GM04503 (cell line): ENCODE measurements at places on chromosomes 1 and 21.

- DNase-seq = no peak
These were observed 8.1 kb downstream of the S100A6 start for GRCh38 chr1:153527683-153528040.

DNA sequence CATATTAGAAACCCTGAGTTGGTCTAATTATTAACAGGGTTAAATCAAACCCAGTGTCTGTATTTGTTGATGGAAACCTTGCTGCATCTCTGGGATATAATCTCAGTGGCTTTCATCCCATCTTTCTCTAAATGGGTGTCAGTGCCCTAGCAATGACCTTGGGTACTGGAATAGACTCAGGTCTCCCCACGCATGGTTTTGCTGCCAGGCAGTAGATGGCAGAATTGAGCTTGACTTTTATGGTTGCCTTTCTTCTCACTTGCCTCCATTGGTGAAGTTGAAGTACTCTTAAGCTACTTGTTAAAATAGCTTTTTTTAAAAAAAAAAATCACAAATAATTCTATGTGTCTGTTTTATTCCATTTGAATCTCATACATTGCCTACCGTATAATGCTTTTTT, 81.8 kb upstream of the HMCN1 start:
- no peak for DNase-seq

GRCh38 chr1:10399444-10399941, 629 bp downstream of the PGD start:
- DNase-seq = no peak

- no peak for DNase-seq
These were observed 15.3 kb downstream of the VPS13D start for GRCh38 chr1:12245116-12245515.

DNA sequence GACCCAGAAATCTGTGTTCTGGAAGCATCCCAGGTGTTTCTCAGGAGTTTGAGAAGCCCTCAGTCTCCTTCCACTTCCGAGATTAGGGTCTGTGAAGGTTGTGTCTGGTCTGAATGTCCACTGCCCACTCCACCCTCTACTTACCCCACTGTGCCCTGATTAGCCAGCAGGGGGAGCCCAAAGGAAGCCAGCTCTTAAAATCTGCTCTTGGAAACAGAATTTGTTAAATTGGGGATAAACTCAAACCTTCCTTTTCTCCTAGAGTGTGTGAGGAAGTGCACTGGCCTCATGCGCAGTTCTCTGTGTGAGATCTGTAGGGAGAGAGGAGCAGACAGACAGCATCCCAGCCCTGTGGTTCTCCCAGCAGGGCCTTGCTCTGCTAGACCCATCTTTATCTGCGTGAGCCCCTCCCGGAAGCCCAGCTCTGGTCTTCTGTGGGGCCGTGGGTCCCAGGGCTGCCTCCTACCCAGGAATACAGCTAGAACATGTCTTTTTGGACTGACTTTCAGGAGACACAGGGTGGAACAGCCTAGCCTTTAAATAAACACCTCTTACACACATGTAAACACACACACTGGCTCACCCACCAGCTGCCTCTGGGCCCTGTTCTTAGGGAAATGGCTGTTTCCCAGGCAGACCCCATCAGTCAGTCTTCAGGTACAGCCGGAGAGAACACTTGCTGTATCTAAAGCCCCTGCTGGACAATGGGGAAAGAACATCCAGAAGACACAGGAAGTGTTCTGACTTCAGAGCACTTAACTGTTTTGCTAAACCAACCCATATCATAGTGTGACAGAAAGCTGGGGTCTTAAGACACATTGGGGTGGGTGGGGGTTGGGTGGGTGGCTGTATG, 52.2 kb downstream of the SMYD2 start:
- DNase-seq = no peak

DNA sequence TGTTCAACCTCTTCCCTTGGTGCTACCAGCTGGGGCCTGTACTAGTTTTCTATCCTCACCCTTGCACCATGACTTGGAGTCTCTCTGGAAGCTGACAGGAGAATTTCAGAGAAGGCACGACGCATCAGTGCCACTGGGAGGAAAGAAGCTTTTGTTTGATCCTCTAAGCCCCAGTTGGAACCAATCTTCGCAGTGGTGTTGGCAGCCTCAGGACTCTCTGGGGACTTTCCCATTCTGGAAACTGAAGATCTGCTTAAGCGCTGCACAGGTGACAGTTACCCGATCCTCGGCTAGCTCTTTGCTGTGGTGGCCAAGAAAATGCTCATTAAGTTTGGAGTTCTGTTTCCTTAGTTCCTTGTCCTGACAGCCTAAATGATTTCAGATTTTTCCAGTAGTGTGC, 222.3 kb downstream of the RHOU start:
- DNase-seq = no peak

- no peak for DNase-seq
These were observed 169.1 kb downstream of the ZC3H11B start for GRCh38 chr1:219443763-219444162.

DNA sequence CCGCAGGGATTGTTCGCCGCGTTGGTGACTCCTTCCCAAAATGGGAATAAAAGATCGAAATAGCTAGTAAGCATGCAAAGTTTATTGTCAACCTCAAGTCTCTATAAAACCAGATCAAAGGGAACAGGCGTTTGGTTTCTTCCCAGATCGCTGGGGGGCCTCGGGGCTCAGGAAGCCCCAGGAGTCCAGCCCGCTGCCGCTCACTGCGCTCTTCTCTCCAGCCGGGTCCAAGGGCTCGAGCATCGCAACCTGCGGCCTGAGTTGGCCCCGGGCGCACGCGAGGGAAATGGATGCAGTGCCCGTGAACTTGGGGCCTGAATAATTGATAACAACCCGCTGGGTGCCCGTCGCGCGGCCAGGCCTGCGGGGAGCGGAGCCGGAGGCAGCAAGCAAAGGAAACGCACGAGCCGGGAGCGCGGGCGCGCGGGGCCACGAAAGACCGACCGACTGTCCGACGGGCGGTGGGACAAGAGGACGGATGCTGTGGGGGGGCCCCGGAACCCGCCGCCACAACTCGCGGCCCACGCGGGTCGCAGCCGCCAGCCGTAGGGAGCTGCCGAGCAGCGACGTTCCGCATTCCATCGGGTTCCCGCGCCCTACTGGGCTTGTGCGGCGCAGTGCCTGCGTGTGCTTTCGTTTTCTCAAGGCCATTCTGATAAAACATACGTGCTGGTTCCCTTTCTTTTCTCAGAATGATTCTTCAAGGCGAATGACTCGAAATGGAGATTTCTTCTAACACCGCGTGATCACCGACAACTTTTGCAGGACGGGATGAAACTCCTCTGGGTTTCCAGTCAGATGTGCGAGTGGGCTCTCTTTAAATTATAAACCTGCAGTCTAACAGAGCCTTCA, 14.0 kb upstream of the ALX3 start:
- no peak for DNase-seq

DNA sequence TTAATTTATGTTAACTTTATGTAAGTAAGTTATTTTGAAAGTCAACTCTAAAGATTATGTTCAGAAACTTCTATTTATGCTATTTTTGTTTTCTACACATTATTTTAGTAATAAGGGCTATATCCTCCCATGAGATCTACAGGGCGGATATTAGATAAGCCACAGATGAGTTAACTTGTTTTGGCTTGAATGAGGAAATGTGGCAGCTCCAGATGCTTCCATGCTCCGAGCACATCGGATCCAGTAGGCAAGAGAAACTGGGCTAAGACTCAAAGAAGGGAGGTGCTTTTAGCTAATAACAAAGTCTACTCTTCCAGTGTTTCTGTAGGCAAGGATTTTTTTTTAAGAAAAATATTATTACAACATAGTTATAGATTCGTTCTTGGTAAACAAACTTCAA, 20.0 kb upstream of the LAMC1 start:
- no peak for DNase-seq

GRCh38 chr1:212291505-212292134, 6.4 kb downstream of the PPP2R5A start:
- no peak for DNase-seq

GRCh38 chr1:37561133-37562132, 4.7 kb downstream of the DNALI1 start:
- DNase-seq = no peak

- no peak for DNase-seq
These were observed 17.2 kb downstream of the PARP1 start for GRCh38 chr1:226390681-226391080.

DNA sequence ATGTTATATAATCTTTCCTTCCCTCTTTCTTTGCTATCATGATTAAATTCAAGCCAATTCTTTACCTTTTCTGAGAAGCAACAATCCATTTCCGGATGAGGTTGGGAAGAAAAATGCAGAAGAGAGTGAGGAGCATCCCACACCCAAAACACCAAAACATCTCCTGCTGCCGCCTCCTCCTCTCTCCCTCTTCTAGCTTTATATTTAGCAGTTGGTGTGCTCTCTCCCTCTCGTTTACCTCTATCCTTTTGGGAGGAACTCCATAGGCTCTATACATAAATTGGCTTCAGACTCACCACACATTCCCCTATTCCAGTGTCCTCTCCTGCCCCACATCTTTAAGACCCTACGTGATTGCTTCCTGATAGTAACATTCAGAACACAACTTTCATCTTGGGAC, 332.2 kb upstream of the PLXNA2 start:
- no peak for DNase-seq

DNA sequence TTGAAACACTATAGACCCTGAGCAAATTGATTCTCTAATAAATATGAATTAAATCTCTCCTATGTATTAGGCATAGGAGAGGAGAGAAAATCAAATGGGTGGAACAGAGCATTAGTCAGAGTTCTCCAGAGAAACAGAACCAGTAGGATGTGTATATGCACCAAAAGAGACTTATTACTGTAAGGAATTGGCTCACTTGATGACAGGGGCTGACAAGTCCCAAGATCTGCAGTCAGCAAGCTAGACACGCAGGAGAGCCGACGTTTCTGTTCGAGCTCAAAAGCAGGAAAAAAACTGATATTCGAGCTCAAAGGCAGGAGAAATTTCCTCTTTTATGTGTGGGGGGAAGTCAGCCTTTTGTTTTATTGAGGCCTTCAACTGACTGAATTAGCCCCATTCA, 259.2 kb upstream of the KAZN start:
- DNase-seq = no peak

GRCh38 chr1:82686774-82687173, 886.0 kb downstream of the ADGRL2 start:
- no peak for DNase-seq

GRCh38 chr21:21463456-21463855, 465.2 kb downstream of the NCAM2 start:
- DNase-seq = no peak

DNA sequence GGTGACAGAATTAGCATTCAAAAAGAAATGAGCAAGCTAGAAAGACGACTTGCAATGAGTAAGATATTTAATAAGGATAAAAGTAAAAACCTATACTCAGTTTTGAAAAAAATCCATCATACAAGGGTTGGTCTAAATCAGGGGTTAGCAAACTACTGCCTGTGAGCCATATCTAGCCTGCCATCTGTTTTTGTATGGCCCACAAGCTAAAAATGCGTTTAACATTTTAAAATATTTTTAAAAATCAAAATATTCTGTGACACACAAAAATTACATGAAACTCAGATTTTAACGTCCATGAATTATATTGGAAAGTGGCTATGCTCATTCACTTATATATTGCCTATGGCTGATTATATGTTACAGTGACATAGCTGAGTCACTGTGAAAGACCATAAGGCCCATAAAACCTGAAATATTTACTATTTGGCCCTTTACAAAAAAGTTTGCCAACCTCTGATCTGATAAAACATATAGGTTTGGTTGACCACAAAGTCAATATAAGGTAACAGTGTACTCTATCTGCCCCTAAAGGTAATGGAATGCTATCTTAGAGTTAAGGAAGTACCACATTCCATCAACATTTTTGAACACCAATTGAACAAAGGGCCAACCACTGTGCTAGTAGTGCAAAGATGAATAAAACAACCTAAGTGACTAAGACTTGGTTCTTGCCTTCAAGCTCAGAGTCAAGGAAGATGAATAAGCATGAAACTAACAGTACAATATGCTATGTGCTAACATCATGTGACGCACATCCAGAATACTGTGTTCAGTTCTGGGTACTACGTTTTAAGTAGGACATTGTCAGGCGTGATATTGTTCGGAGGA, 3.2 kb downstream of the IFT25 start:
- DNase-seq = no peak

GRCh38 chr1:89615676-89616598, 17.0 kb upstream of the LRRC8C start:
- no peak for DNase-seq

- DNase-seq = no peak
These were observed 86.7 kb upstream of the PTBP2 start for GRCh38 chr1:96634883-96635282.

DNA sequence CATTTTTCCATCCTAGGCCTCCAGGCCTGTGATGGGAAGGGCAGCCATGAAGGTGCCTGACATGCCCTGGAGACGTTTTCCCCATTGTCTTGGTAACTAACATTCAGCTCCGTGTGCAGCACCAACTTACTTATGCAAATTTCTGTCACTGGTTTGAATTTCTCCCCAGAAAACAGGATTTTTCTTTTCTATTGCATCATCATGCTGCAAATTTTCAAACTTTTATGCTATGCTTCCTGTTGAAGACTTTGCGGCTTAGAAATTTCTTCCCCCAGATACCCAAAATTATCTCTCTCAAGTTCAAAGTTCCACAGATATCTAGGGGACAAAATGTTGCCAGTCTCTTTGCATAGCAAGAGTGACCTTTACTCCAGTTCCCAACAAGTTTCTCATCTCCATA, 25.2 kb upstream of the SELE start:
- DNase-seq = no peak

- DNase-seq = peak; percentile 31
These were observed 7.1 kb upstream of the SSBP3 start for GRCh38 chr1:54413295-54413694.

- no peak for DNase-seq
These were observed 85.0 kb upstream of the LYST start for GRCh38 chr1:235951661-235952060.

DNA sequence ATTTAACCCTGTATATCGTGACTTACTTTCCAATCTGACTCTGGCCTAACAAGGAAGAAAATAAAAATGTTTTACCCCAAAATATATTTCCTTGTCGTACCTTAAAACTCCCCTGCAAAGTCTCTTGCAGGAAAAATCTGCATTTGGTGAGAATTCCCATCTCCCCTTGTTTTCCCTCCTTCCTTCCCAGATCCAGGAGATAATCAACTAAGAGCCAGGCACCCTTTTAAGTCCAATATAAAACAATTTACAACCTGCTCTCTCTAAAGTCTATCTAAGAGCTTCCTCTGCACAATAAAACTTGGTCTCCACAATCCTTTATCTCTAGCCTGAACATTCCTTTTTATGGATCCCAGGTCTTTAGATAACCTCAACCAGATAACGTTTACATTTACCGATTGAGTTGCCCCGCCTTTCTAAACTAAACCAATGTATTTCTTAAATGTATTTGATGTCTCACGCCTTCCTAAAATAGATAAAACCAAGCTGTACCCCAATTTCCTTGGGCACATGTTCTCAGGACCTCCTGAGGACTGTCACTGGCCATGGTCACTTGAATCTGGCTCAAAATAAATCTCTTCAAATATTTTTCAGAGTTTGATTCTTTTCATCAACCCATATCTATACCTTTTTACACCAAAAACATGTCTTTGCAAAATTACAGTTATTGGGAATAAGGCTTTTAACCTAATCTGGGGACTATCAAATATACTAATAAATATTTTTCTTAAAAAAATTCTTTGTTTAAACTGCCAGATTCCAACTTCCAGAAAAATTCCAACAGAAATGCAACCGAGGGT, 993 bp downstream of the DDX59 start:
- no peak for DNase-seq

- no peak for DNase-seq
These were observed 165.5 kb upstream of the TMEM51 start for GRCh38 chr1:14987829-14988603.
